Myometrial cell (primary cell): ENCODE measurements at places on chromosomes 5 and 9. TPM values are rescaled to one million over a fixed set of nuclear protein-coding genes. Genes with fewer than 3 reads are reported as not detected.

Gene PAEP
- total RNA-seq: not detected in 2 replicates

Gene SLC34A1
- total RNA-seq: not detected in 2 replicates

Gene PTGDS
- total RNA-seq: 16.1 and 28.3 TPM in 2 replicates

Gene MEF2C
- total RNA-seq: 2.6 and 3.7 TPM in 2 replicates

Gene ZNF658
- total RNA-seq: 1.1 and 1.4 TPM in 2 replicates

Gene SLC9A3
- 1.7 and 2.1 TPM in 2 replicates for total RNA-seq

Gene FBXL7
- total RNA-seq: 6.3 and 7.3 TPM in 2 replicates

Gene GABRA1
- total RNA-seq: not detected in 2 replicates

Gene FOXI1
- not detected in 2 replicates for total RNA-seq

Gene KCTD16
- under 0.01 and 0.18 TPM in 2 replicates for total RNA-seq

Gene SCGB3A1
- not detected in 2 replicates for total RNA-seq

Gene CTNND2
- not detected in 2 replicates for total RNA-seq

Gene IRX1
- total RNA-seq: not detected in 2 replicates

Gene IDNK
- total RNA-seq: 3.9 and 7.8 TPM in 2 replicates

Gene RANBP6
- total RNA-seq: 19.0 and 29.4 TPM in 2 replicates

Gene PCDHGB6
- total RNA-seq: 0.29 and 0.89 TPM in 2 replicates

Gene STING1
- 43.0 and 48.2 TPM in 2 replicates for total RNA-seq

Gene PCDHA1
- total RNA-seq: not detected in 2 replicates

Gene TMEM171
- 8.7 and 9.8 TPM in 2 replicates for total RNA-seq

Gene PHF24
- not detected in 2 replicates for total RNA-seq

Gene UNC13B
- total RNA-seq: 12.7 and 15.8 TPM in 2 replicates

Gene ZBED3
- 0.35 and 1.4 TPM in 2 replicates for total RNA-seq

Gene GZMA
- total RNA-seq: not detected in 2 replicates

Gene OR13J1
- not detected in 2 replicates for total RNA-seq
